Activated gamma-delta T cell treated with anti-CD3 and anti-CD28 coated beads, Interleukin-2, amount 50 U/mL, for 16 hours (primary cell): ENCODE measurements at places on chromosomes 12 and 14.

DNA sequence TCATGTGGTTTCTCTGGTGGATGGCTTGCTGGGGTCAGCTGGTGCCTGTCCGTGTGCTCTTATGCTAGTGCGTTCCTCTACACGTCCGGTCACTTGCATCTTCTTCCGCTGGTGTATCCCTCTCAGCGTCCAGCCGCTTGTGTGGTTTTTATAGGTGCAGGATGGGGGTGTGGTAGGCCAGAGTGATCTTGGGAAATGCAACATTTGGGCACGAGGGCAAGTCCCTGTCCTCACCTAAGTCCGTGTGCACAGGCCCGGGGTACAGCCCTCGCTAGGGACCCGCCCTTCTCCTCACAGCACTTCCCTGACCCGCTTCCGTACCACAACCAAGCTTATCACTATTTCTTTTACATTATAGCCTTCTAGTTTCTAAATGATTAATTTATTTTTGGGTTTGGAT is 17.3 kb downstream of the RERGL start:
- no peak for DNase-seq

GRCh38 chr12:23888396-23889068 is 60.9 kb downstream of the SOX5 start:
- DNase-seq, result no peak

DNA sequence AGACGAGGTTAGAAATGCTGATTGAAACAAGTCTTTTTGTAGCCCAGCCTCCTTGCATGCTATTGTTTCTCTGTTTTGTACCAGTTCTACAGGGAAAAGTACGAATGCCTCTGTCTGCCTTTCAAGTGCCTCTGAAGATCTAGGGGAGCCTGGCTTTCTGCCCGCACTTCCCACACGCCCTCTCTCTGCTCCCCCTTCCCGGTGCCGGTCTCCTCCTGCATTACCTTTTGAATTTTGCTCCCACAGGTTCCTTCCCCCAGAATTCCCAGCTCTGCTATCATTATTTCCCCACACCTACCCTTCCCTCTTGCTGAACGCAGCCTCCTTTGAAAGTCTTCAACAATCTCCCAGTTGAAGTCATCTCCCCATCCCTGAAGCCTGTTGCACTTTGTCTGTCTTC is 689.7 kb downstream of the BCL11B start:
- DNase-seq, result no peak

- no peak for DNase-seq
Observed at GRCh38 chr12:117228239-117228638, 38.0 kb upstream of the FBXO21 start.

DNA sequence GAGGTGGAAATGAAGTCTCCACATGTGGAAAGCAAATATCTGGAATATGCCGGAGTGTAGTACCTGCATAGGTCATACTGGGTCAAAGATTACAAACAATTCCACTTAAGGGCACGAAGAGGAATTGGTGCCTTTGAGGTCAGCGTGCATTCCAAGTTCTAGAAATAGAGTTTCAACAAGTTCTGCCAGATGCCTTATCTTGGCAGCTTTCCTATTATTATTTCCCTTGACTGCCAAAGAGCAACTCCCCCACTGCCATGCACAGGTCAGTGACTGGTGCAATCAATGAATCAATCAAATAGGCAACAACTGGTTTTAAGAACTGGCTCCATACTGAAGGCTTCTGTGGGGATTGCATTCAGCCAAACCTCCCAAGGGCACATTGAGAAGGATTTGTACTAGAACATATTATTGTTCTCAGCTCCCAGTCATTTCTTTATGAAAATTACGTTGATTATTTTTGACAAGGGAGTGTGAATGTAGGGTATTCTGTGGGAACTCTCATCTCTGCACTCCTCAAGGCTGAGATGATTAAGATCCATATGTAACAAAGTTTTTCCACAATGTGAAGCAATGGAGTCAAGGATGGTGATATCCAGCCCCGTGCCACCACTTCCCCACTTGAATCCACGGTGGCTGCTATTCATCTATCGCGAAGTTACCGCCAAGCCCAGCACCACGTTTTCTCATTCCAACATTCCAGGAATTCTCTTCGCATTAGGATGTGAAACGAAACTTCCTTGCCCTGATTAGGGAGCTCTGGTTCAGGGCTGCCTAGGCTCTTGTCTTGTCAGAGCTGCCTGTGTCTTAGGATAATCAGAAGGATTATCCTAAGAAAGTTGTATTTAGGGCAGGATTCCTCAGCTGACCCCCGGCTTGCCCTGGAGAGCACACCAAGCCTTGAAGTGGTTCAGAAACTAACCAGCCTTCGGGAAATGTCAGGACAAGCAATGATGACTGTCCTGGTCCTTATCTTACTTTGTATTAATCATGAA is 115.1 kb upstream of the PCED1B start:
- DNase-seq, result no peak

- DNase-seq, result no peak
Observed at GRCh38 chr12:19002216-19002615, 127.3 kb upstream of the PLEKHA5 start.

- DNase-seq, result no peak
Observed at GRCh38 chr14:43778570-43778936, 728.5 kb downstream of the FSCB start.

GRCh38 chr14:32469388-32470160 is 140.5 kb downstream of the AKAP6 start:
- no peak for DNase-seq

DNA sequence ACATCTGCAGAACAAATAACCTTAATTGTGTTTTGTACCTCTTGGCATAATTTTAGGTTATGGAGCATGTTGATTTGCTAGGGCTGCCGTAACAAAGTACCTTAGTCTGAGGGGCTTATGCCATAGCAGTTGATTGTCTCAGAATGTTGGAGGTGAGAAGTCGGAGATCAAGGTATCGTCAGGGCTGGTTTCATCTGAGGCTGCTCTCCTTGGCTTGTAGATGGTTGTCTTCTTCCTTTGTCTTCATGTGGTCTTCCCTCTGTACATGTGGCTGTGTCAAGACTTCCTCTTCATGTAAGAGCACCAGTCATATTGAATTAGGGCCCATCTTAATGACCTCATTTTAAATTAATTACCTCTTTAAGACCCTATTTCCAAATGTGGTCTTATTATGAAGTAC is 64.4 kb upstream of the PTHLH start:
- no peak for DNase-seq

DNA sequence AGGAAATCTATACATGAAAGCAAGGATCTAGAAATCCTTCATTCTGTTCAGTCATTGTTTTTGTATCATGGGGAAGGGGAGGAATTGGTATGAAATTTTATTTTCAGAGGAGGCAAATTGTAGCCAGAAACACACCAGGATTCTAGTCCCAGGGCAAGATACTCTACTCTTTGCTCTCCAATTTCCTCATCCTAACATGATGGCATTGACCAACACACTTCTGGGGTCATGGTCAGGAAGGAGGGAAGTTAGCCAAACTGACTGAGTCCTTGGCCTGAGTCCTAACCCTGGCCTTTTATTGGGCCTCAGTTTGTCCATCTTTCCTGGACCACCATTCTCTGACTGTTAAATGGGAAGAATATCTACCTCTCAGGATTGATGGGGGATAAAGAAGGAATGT is 65.5 kb downstream of the BBS10 start:
- DNase-seq, result no peak

DNA sequence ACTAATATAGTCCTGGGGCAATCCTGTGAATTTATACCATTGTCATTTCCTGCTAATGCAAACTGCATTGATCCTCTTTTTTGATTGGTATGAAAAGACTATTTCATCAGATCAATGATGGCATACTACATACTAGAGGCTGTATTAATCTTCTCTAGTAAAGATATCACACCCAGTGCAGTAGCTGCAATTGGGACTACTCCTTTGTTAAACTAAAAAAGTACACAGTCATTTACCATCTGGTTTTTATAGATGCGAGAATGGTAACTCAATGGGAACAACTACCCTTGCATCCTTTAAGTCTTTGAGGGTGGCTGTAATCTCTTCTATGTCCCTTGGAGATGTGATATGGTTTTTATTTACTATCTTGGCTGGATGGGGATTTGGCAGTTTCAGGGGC is 80.2 kb upstream of the STK38L start:
- DNase-seq, result no peak

- no peak for DNase-seq
Observed at GRCh38 chr14:89845346-89845745, 109.2 kb downstream of the EFCAB11 start.

- DNase-seq, result no peak
Observed at GRCh38 chr14:67602995-67603545, 3.0 kb upstream of the PIGH start.

DNA sequence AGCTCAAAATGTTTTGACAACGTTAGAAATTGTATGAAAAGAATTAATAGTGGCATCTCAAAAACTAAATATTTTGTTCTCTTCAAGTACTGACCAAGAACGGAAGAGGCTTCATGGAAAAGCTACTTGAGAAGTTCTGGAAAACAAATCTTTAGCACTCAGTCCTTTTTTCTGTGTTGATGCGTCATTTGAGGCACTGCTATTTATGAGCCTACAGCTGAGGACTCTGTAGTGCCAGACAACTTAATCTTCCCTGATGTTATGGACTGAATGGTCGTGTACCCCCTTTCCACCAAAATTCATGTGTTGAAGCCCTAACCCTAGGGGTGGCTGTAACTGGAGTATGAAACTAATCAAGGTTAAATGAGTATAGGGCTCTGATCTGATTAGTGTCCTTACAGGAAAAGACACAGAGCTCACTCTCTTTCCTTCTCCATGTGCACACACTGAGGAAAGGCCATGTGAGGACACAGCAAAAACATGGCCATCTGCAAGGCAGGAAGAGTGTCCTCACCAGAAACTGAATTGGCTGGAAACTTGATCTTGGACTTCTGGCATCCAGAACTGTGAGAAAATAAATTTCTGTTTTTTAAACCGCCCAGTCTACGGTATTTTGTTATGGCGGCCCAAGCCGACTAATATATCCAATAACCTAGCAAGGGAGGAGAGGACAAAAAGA is 337.0 kb upstream of the CLEC14A start:
- DNase-seq, result no peak

DNA sequence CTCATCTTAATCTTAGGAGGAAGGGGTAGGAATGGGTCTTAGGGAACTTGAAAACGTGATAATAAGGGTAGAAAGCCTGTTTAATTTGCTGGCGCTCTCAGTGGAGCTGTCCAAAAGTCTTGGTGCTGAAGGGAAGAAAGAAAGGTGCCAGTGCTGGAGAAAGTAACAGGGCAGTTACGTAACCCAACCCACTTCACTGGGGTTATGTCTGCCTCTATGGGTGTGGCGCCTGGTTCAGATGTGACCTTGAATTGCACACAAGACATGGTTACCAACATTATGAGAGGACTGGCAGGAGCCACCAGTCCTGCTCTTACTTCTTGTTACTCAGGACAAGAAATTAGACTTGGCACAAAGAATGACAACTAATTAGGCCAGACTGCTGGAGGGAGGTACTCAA is 18.6 kb upstream of the GPATCH2L start:
- DNase-seq, result no peak

GRCh38 chr12:112179341-112179740 is 54.0 kb downstream of the TRAFD1 start:
- no peak for DNase-seq

DNA sequence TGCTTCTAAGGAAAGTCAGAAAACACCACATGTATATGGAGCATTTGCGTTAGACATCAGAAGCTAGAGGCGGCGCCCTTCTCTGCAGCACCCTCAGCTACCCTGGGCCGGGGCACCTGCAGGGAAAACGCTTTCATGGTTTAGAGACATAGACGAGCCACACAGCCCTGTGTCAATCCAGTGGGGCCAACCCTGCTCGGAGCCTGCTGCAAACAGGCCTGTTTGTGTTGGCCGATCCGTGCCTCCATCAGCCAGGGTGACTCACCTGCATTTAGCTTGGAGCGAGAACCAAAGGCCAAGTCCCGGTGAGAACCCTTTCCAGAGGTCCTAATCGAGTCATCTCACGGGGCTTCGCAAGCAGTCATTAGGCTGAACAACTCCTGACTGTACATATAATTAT is 19.5 kb upstream of the FZD10 start:
- no peak for DNase-seq

- DNase-seq, result no peak
Observed at GRCh38 chr12:70091021-70091521, 152.2 kb upstream of the CNOT2 start.

- no peak for DNase-seq
Observed at GRCh38 chr12:53483225-53483978, 15.9 kb downstream of the MAP3K12 start.

DNA sequence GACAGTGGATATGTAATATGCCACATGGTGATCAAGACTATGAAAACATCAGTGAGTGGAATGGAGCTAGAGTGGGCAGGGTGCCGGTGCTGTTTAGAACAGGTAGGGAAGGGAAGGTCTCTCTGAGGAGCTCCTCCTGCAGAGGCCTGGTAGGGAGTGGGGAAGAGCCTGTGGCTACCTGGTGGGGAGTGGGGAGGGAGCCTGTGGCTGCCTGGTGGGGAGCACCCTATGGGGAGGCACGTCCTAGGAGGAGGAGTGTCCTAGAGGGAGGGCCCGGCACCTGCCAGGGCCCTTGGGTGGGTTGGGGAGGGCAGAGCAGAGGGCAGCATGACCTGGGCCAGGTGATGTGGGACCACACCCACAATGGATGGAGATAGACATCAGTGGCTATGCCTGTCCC is 122.6 kb downstream of the ADGRD1 start:
- no peak for DNase-seq

GRCh38 chr12:132449565-132450417 is 40.2 kb upstream of the FBRSL1 start:
- DNase-seq, result no peak

DNA sequence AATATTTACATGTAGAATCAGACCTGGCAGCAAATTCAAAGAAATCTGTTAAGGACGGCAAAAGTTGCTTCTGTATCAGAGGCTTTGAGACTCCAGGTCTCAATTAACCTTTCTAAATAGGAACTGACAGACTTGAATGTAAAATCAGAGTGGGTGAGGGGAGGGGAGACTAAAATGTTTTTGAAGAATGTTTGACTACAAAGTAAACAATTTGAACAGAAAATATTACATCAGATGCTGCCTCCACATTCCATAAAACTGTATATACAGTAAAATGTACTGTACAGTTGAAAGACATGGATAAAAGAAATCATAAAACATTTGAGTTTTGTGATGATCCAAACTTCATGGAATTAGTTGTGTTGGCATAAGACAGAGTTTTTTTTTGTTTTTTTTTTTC is 49.5 kb upstream of the POC1B start:
- DNase-seq, result no peak

GRCh38 chr12:112179916-112180315 is 54.6 kb downstream of the TRAFD1 start:
- DNase-seq, result no peak
